ENCODE measurements at places on chromosomes 16 and 17.

DNA sequence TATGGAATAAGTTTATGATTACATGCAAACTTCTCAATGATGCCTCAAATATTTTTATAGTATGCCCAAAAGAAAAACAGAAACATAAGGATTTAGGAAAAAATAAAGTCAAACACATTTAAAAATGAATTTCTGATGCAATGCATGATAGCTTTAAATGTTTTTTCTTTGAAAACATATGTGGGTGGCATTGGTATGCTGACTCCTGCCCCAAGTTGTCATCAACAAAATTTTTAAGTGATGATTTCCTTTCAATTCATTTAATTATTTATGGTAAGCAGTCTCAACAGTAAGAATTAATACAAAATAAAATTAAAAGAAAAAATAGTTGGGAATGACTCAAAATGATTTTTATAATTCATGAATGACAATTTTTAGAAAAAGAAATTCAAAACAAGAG lies 104.9 kb downstream of the CEP112 start:
- DNase-seq, result no peak

DNA sequence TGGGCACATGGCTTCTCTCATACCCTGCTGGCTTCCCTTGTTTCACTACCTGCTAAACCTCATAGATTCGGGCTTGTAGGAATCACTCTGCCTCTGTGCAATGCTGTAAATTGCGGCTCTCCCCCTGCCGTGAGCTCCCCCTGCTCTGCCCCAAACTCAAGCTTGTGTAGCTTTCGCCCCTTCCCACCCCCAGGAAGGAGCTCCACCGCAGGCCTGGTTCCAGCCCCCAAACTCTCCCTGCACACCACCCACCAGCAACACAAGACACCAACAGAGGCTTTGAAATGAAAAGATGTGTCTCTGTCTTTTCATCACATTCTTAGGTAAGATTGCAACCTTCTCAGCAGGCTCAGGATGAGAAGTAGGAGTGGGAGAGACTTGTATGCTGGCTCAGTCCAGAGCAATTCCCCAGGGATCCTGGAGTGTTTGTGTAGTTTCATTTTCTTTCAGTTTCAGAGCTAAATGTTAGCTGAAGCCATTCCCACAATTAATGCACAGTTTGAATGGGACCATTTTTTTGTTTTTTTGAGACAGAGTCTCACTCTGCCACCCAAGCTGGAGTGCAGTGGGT lies 14.2 kb downstream of the CX3CL1 start:
- no peak for DNase-seq

GRCh38 chr17:81397314-81398175 lies 2.3 kb downstream of the BAHCC1 start:
- peak; percentile 75 for DNase-seq

GRCh38 chr17:80604009-80604669 lies 59.5 kb downstream of the RPTOR start:
- no peak for DNase-seq

DNA sequence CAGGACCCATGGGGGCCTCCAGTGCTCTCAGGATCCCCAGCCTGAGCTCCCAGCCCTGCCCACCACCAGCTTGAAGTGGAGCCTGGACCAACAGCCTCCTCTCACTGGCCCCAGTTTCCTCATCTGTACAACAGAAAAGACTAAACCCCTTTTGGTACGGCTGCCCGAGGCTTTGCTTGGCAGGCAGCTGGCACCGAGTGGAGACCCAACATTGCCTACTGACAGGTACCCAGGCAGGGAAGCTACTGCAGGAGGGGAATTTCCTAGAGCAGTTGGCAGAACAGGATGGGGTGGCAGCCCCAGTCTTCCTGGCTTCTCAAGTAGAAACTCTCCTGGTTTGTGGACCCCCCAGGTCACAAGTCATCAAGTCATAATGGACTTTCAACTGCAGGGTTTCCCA lies 14.2 kb downstream of the SREBF1 start:
- DNase-seq, result no peak

DNA sequence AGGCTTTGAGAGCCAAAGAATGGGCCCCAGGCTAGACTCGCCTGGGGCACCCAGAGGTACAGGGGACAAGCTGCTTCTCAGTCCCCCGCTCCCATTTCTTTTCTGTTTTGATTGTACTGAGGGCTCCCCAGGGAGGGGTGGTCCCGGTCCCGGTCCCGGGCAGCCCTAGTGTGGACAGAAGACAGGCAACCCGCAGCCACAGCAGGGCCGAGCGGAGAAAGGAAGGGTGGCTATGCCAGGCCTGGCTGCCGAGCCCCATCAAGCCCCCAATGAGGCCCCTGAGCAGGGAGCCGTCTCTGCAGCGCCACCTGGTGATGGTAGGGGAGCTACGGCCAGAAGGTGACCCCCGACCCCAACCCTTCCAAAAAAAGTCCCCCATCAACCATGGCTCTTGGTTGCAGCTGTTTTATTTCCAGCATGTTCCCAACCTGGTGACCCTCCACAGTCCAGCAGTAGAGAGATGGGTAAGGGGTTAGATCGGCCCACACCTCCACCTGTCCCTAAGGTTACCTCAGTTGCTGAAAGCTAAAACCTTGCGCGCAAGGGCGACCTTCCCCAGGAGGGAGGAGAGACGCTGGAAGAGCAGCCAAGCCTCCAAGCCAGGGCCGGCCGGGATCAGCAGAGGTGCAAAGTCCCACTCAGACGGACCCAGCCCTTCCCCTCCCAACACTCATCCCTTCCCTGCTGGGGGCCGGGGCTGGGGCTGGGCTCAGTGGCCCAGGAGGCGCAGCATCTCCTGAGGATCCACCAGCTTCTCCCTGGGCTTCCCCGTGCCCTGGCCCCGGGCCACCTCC lies 2.6 kb upstream of the GRIN2C start:
- peak; percentile 60 for DNase-seq

DNA sequence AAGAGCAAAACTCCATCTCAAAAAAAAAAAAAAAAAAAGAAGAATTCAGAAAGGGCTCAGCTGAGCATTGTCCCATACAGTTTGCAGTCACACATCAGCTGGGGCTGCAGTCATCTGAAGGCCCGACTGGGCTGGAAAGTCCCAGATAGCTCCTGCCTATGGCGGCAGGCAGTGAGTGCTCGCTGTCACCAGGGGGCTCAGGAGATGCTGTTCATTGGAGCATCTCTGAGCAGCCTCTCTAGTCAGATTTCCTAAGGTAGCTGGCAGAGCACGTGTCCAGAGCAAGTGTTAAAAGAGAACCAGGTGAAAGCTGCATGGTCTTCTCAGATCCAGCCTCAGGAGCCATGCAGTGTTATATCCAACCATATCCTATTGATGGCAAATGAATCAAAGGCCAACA lies 75.8 kb downstream of the WSCD1 start:
- no peak for DNase-seq

DNA sequence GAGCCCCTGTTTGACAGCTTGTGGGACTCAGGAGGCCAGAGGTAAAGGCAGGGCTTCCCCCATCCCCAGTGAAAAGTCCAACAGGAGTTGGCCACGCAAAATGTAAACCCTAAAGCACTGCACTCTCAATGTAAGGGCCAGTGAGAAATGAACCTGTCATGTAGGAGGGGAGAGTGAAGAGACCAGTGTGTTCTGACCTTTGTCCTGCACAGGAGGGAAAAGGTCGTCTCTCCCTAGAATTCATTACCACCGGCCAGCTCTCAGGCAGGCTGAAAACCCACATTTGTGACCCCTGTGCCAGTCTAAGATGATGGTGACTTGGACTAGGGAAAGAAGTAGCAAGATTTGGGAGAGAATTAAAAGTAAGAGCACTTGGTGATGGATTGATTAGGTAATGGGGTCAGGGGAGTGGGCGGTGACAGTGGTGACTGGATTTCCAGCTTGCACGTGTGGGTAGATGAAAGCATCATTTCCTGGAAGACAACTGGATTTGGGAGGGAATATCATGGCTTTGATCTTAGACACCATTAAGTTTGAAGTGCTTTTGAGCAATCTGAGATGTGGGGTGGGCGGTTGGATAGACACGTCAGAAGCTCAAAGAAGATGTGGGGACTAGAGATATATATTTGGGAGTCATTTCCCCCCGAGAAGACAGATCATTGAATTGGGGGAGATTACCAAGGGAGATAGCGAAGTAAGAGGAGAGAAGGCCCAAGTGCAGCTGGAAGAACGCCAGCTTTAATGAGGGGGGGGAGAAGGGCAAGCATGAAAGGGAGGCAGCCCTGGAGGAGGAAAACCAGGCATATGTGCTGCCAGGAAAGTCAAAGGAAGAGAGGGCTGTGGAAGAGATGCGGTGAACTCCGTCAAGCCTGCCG lies 119.5 kb downstream of the NTN1 start:
- no peak for DNase-seq

- no peak for DNase-seq
Observed at GRCh38 chr16:31477220-31478216, 5.4 kb upstream of the SLC5A2 start.

DNA sequence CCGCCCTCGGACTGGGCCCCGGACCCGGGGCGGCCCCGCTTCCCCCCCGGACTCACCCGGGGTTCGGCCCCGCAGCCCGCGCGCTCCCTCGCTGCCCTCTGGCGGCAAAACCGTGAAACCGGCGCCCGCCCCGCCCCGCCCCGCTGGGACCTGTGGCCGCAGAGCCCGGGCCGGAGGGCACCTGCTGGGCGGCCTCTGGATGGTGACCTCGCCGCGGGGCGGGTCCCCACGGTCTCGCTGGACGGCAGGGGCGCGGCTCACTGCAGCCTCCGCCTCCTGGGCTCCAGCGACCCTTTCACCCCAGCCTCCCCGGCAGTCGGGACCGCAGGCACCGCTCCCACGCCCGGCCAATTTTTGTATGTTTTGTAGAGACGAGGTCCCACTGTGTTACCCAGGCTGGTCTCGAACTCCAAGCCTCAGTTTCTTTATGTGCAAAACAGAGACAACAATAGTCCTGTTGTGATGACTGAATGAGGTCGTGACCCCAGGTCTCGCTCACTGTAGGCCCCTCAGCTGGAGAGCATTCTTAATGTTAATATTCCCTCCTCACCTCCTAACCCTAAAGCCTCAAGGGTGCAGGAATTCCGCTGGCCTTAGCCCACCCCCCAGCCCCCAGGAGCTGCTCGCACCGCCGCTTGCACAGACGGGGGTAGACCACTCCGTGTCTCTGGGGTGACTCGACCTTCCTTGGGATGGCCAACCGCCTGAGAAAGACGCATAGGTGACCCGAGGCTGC lies 33.7 kb upstream of the RPH3AL start:
- peak; percentile 44 for DNase-seq

- no peak for DNase-seq
Observed at GRCh38 chr17:82100502-82101298, 2.7 kb upstream of the FASN start.

DNA sequence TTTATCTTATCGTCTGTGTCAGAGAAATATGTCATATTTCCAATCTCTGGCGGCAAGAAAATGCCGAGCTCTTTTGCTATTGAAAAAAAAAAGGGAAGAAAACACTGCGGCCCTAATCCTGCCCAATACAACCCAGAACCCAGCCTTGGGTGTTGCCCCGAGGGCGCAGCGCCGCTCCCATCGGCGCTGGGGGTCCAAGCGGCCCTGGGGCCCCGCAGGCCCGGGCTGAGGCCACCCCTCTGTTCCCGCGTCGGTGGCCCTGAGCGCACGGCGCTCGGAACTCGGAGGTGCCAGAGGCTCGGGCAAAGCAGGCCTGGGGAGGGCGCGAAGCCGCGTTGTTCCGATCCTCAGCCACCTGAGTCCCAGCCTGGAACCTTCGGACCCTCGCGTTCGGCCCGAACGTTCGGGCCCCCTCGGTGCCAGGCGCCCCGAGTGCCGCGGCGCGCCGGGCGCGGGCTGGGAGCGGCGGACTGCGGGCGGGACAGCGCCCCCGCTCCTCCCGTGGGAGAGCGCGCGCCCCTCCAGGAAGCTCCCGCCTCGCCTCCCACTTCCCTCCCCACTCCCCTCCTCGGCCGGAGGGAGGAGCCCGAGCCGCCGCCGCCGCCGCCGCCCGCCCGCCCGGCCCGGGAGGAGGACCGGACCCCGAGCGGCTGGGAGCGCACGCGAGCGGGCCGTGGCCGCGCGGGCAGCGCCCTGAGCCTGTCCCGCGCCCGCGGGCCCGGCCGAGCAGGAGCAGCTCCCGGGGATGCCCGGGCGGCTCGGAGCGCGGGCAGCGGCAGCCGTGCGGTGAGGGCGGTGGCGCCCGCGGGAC lies at the start of gene CPNE2:
Gene CPNE2 (plus strand): TSS at position 609 of the 811 bp plus-strand sequence. CDS start 18,160 bp downstream, outside the sequence.
- DNase-seq, result peak; percentile 72

- DNase-seq, result no peak
Observed at GRCh38 chr16:68851601-68852000, 8.3 kb downstream of the TANGO6 start.

DNA sequence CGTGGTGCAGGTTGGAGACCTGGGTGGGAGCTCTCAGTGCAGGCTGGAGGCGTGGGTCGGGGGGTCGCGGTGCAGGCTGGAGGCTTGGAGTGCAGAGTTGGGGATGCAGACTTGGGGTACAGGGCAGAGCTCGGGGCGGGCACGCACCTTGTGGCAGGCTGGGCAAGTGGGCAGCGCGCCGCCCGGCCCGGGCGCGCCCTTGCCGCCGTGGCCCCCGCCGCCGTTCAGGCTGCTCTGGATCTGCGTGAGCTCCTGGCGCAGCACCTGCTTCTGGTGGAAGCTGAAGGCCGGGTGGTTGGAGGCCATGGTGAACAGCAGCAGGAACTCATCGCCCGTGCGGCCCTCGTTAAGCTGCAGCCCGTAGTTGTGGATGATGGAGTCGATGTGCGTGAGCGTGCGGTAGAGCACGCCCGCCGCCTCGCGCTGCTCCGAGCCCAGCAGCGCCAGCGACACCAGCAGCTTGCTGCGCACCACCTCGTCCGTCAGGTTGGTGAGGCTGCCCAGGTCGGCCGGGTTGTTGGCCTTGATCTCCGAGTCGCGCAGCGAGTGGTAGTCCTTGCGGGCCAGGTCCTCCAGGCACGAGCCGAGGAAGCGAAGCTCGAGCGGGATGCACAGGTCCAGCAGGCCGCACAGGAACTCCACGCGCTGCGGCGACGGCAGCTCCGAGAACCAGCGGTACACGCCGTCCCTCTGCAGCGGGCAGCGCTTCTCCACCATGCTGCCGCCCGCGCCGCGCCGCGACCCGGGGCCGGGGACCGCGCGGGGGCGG lies 1.1 kb downstream of the ZCCHC14 start:
- no peak for DNase-seq

GRCh38 chr17:31433811-31434726 lies 42.6 kb downstream of the RAB11FIP4 start:
- DNase-seq, result no peak

GRCh38 chr17:39617446-39618245 lies 9.1 kb upstream of the PPP1R1B start:
- peak; percentile 89 for DNase-seq

DNA sequence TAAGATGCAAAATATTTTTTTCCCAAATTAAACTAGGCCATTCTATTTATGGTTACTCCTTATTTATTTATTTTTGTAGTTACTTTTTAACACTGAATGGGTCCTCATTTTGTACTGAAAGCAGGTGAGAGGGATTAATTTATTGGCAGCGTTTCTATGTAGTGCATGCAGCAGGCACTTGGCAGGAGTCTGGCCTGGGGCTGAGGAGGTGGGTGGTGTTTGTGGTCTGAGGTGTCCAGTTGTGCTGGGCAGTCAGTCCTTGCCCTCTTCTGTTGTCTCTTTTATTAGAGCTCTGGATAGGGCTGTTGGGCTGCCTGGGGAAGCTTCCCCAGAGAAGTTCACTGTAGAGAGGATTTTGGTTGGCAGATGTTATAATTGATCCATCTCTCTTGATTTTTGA lies 12.7 kb downstream of the SEC14L1 start:
- DNase-seq, result peak; percentile 38

Data from NCI-H1417 (cell line).